AG08396 (cell line): ENCODE measurements at places on chromosomes 5 and 9.

DNA sequence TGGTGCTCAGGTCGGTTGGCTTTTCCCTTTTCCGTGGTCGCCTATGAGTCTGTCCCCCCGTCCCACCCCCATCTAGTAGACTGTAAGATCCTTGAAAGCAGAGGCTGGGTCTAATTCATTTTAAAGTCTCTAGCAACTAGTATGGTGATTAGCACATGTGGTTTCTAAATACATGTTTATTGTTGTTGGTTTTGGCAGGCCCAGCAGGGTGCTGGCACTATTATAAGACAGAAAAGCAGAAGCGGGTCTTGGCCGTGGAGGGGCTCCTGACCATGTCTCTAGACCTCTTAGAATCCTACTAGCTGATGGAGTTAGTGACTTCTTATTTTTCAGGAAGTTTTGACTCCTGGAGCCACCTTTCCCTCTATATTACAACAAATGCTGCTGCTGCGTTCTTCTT, 61.5 kb upstream of the TNFSF8 start:
- DNase-seq = no peak

GRCh38 chr5:23930985-23931384, 423.6 kb downstream of the PRDM9 start:
- no peak for DNase-seq

- DNase-seq = no peak
These were observed 151.4 kb upstream of the RETREG1 start for GRCh38 chr5:16768184-16768583.

DNA sequence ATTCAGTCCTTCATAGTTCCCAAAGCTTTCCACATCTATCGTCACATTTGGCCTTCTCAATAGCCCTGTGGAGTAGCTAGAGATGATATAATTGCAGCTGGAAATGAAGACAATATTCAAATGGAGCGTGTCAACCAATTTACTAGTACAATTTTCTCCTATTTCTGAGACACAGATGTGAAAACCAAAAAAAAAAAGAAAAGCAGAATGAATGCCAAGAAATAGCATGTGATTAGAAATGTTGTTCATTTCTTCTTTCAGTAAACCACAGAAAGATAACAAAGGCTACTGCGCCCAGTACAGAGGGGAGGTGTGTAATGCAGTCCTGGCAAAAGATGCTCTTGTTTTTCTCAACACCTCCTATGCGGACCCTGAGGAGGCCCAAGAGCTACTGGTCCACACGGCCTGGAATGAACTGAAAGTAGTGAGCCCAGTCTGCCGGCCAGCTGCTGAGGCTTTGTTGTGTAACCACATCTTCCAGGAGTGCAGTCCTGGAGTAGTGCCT, 99.0 kb downstream of the MUSK start:
- peak; percentile 38 for DNase-seq

- no peak for DNase-seq
These were observed 25.3 kb downstream of the NTNG2 start for GRCh38 chr9:132187121-132187620.

DNA sequence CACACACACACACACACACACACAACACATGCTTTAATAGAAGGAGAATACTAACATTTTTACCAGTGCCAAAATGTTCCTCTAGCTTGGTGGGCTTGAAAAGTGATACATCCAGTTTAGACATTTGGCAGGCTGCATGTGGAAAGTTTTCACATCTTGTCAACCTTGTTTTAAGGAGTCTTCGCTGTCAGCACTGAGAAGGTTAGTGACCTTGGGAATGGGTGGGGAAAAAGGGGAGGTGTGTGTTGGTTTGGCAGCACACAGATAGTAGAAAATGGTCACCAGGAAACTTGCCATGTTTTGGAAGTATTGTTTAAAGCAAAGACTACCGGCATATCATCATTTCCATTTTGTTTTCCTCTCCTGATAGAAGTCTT, 346.5 kb upstream of the ADAMTSL1 start:
- DNase-seq = no peak

GRCh38 chr9:19618816-19619215, 170.0 kb downstream of the SLC24A2 start:
- no peak for DNase-seq

- no peak for DNase-seq
These were observed 74.9 kb upstream of the SELENOP start for GRCh38 chr5:42886635-42887034.

- no peak for DNase-seq
These were observed 315.5 kb downstream of the TRPM3 start for GRCh38 chr9:70805949-70806348.

GRCh38 chr9:35650341-35651158, at the start of gene SIT1:
TSS of gene SIT1 (minus strand) at chr9:35650931. CDS start at chr9:35650853, 78 bp downstream.
- no peak for DNase-seq

- DNase-seq = peak; percentile 87
These were observed 26.2 kb downstream of the OSMR start for GRCh38 chr5:38871790-38872551.

- peak; percentile 54 for DNase-seq
These were observed 48.0 kb upstream of the FAM120AOS start for GRCh38 chr9:93501406-93501805.

DNA sequence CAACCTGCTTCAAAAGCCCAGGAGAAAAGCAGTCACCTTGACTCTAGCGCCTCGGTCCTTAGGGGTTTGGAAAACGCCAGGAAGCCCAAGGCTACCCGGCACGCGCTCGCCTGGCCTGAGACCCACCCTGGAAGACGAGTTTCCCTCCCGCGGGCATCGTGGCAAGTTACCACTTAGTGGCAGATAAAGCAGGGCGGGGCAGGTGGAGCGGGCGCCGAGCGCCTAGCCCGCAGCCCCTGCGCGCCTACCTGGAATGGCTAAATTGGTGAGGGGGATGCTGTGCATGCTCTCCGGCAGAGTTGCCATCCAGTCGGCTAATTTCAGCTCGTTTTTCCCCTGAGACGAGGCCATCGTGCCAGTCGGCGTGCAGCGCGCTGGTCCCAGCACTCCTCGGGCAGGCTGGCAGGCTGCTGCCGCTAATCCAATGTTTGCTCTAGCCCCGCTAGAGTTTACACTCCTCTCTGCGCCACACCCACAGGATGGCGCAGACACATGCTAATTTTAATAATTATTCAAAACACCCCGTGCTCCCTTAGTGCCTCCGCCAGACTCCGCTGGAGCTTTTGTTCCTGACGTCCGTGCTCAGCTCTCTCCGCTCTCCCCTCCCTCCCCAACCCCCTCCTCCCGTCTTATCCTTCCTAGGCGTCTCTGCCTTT, at the start of gene PLCXD3:
PLCXD3 (minus strand) TSS at position 426 of the 656 bp plus-strand sequence; CDS start at position 351, 75 bp downstream.
- peak; percentile 22 for DNase-seq

DNA sequence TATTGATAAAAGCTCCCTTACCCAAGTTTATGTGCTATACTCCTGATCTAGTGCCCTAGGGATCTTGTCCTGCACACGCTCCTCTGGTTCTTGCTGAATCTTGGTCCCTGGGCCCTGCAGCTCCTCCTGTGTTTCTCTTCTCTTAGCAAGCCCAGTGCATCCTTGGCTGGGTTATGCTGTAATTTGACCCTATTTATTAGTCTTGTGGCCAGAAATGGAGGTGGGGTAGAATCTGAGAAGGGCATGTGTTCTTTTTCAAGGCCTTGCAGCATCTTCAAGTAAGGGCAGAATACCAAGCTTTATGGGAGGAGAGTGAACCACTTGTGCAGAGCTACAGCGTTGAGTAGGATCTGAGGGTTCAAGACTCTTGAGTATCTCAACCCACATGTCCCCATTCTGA, 366.8 kb downstream of the FAM170A start:
- DNase-seq = no peak

DNA sequence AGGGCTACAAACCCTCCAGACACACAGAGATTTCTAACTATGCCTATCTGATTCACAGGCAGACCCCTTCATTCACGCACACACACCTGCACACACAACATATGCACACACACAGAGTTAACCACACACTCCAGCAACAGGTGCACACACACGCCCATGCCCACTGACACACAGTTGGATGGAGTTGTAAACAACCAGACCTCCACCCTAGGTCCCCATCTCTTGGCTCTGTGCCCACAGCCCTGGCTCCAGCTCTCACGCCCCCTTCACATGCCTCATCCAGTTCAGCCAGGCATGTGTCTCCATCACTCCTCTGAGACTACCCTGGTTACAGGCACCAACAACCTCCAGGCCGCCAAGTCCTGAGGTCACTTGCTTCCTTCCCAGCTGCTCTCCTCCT, 61.1 kb downstream of the PSD2 start:
- DNase-seq = no peak

DNA sequence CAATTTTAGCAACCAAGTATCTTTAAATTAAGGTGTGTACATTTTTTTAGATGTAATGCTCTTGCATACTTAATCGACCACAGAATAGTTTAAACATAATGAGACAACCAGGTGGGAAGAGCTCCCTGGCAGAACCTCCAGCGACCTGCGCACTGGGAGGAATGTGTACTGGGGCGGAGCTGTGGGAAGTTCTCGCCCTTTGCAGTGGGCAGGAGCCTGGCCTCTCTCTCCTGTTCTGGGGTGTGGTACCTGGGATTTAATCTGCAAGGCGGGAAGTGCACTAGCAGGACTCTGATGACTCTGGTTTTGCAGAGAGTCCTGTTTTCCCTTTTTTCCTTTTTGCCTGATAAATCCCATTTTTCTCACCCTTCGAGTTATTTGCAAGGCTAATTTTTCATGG, 150.7 kb downstream of the SLC28A3 start:
- no peak for DNase-seq

DNA sequence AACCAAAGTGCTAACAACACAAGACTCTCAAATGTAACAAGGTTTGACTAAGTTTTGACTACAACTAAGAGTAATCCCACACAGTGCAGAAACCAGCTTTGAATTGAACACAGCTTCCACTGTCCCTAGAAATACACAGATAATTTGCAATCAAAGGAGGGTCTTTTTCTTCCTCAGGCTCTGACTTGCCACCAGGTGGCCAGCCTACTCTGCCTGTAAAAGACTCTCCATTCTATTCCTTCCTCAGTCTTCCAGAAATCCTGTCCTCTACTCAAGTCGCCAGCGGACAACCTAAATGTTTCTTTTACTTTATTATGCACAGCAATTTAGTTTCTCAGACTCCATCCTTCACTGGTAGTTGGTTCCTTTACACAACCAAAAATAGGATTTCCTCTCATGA, 32.2 kb upstream of the MCTP1 start:
- no peak for DNase-seq

- DNase-seq = no peak
These were observed 73.2 kb upstream of the FAM120A start for GRCh38 chr9:93378276-93378675.

- peak; percentile 23 for DNase-seq
These were observed 1.7 kb downstream of the TLE1 start for GRCh38 chr9:81687521-81688261.

GRCh38 chr5:178152491-178153444, 917 bp downstream of the NHP2 start:
- no peak for DNase-seq

DNA sequence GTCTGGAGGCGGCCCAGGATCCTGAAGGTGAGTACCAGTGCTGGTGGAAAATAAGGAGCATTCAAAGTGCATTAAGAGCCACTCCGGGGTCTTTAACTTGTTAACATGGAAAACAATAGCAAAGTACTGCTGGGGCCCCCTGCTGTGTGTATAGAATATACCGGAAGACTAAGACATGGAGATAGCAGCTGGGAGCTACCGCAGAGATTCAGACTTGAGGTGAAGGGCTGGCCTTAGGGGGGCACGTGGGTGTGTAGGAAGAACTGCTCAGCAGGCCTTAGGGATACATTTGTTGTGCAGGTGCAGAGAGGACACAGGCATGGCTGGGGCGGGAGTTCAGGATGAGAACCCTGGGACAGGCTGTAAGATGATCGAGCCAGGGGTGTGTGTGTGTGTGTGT, 1.2 kb upstream of the DMRT1 start:
- no peak for DNase-seq

DNA sequence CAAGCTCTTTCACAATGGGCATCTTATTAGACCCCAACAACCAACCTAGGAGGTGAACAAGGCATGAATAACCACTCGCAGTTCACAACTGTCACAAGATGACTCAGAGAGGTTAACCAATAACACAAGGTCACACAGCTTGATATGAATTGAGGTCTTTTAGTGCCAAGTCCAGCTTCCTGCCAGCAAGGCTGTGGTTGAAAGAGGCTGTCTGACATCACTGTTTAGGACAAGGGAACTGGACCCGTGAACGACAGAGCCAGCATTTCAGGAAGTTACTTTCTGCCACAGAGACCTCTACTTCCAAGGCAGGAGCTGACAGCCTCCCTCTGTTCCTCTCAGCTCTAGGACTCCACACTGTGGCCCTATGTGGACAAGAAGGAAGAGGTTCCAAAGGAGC, 53.4 kb upstream of the ALDH1B1 start:
- DNase-seq = peak; percentile 57

DNA sequence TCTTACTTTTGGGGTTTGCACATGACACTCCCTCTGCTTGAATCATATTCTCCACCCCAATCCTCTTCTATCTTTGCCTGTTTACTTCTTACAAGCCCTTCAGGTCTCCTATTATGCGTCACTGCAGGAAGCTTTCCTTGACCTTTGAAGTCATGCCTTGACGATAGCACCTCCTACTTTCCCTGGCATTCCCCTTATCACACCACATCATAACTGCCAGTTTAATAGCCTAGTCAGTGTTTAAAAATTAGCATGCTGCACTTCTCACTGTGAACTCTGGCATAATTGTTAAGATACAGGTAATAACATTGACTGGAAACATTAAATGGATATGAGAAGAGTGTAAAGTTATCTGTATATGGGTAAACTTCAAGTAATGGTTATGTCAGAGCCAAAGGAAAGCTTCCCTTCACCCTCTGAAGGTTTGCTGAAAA, 37.1 kb upstream of the CEP120 start:
- DNase-seq = no peak

DNA sequence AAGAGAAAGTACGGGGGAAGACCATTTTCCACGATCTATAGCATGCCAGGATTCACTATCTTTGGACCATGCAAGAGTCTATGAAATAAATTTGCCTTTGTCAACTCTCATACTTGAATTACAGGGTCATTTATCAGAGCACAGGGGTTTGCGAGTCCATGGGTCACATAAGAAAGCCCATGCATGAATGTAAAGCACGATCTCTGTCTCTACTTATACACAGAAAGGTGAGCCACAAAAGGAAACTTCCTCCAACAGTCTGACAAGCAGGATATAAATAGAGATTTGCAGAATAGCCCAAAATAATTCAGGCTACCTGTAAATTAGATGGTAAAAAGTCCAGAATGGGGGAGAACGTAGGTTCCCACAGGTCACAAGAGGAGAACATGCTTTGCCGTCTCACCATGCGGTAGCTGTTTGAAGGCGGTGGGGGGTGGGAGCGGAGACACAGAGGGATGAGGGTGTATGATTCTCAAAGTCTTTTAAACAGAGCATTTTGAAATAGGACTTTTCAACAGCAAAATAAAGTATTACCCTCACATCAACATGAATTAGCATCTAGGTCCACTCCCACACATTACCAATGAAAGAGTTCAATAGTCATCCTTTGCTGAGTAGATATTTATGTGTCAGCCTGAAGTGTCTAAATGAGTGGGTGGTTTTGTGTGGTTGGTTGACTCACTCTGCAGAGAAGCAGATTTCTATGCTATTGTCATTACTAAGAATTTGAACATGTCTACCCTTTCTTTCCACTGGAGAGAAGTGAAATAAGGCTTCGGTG, 279.7 kb downstream of the EBF1 start:
- DNase-seq = no peak

- DNase-seq = no peak
These were observed 25.8 kb downstream of the DDX46 start for GRCh38 chr5:134784241-134784920.
